Activated CD4-positive, alpha-beta T cell treated with anti-CD3 and anti-CD28 coated beads, Interleukin-2, Interleukin-6, amounts not matched to agents 100 ng/mL and 50 ng/mL, durations not matched to agents 16 hours and 8 hours (primary cell): ENCODE measurements at places on chromosomes 3 and 15.
A peak's percentile ranks its signal among the peaks of the same experiment; 100 is the strongest.

DNA sequence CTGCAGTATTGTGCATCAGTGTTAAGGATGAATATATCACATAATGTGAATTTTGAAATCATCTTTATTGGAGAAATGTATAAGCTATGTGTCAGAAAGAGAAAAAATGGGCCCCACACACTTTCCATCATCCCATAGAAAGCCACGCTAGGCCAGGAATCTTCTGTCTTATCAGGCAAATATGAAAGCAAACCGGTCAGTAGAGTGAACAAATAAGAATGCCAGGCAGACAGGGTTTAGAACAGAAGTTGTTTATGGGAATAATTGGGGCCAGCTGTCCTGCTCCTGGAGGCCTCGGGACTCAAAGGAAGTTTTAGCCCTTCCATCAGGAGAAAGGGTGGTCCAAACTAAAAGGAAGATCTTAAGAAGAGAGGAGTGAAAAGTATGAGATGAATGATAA is 39.5 kb downstream of the ZNF280D start:
- no peak for DNase-seq

DNA sequence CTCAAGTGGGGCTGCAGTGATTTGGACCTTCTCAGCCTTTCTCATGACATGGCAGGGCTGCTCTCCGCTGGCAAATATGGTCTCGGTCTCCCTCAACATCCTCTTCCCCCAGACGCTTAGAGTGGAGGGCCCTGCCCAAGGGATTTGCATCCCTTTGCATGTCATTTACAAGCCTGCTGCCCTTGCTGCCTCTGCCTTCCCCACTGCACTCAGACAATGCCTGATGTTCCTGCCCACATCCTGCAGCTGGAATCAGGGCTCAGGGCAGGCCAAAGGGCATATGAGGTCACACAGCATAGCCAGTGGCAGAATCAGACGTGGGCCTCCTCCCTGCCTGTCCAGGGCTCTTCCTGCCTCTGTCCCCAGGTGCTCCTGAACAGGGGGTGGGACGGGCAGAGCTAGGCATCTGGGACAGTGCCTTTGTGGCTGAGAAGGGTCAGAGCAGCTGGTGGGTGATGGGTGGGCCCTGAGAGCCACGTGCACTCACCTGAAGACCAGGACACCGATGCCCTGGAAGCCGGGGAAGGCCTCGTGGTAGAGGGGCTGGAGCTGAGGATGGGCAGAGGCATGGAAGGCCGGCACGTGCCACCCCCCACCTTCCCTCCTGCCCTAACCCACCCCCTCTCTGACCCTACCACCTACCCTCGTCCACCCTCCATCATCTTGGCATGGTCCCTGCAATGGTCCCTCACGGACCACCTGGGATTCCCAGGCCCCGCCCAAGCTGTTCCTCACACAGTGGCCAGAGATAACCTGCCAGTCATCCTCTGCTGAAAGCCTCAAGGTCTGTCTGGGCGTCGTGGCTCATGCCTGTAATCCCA is 27.4 kb upstream of the GOLGA6C start:
- no peak for DNase-seq

DNA sequence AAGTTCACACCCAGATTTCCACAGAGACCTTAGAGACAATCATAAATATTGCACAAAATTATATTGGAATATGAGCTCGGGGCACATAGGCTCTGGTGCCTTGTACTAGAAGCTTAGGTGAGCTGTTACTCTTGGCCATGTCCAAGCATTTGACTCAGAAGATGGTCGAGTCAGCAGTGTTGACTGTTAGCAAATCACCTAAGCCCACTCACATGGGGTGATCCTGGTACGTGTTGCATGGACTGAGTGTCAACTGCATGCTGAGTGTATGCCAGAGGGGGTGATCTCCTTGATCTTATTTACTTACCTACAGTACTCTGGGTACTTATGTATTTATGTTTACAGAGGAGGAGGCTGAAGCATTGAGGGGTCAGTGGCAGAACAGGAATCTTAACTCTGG is 14.0 kb downstream of the SMAD3 start:
- no peak for DNase-seq

DNA sequence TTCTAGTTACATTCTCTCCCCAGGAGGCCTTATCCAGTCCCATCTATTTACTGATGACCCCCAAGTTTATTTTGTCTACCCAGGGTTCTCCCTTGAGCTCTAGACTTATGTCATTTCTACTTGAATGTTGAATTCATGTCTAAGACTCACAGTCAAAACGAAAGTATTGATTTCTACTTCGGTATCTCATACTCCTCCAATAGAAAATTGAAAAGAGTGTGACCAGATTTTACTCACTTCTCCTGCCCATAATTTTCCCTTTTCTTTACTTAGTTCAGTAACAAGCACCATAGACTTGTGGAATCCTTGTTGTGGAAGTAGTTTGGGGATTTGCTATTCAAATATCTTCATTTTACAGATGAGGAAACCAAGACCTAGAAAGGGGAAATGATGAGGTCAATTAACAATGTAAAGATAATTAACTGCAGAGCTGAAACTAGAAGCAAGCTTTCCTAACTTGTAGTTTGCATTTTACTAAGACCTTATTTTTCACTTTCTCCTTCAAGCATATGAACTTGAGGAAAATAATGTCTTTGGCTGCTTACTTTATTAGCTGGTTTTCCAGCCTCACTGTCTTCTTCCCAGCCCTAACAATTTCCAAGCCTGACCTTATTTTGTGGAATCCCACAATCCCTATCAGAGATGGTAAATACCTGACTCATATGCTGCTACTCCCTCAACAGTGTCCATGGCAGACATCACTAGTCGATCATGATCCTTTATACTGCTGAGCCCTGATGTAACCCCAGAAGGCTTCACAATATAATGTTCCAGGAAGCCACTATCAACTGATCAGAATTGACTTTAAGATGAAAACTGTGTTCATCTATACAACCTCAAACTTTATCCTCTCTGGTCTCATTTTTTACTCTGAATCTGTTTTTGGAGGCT is 123.9 kb upstream of the AGBL1 start:
- DNase-seq = peak; percentile 19

- DNase-seq = no peak
Observed at GRCh38 chr3:170531054-170531453, 54.8 kb downstream of the SLC7A14 start.

GRCh38 chr3:39065197-39065596 is 13.4 kb downstream of the WDR48 start:
- DNase-seq = peak; percentile 53

DNA sequence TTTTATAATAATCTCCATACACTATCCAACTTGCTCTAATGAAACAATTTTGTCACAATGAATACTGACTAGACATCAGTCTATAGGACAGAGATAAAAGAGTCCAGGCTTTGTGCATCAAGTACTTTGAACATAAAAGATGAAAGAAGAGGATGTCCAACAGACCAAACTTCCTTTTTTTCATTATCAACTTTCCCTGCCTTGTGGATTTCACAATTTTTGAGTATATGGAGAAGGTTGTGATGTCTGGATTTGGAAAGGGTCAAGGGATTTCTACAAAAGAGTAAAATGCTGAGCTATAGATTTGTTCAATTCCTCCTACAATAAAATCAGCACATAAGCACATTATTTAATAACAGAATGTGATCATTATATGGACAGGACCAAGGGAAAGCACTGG is 25.7 kb downstream of the CD47 start:
- DNase-seq = no peak

- peak; percentile 67 for DNase-seq
Observed at GRCh38 chr3:32401556-32402081, 10.0 kb downstream of the CMTM7 start.

DNA sequence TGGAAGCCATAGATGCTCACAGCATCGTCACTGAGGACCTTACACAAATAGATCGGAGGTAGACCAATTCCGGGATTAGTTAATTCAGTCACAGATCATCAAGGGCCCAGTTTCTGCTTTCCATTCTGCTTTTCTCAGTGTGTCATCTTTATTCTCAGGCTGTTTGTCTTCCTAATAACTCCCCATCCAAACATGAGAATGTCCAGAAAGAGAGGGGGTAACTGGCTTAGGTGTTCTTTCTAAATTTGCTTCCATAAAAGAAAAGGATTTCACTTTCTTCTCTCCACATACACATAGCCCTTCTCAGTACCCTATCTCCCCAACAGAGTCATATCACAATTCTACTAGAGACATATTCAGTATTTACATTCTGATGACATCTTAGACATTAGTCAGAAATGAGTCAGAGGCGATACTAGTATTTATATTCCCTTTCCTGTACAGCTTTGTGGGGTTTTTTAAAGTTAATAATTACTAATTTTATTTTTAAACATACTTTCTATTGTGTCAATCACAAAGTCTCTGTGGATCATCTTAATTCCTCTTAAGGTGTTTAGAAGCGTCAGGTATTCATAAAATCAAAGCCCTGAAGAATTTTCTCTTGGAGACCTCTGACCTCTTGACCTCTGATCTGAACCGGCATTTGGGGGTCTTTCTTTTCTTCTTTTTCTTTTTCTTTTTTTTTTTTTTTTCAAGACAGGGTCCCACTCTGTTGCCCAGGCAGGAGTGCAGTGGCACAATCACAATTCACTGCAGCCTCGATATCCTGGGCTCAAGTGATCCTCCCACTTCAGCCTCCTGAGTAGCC is 24.3 kb upstream of the IL12A start:
- DNase-seq = peak; percentile 42

DNA sequence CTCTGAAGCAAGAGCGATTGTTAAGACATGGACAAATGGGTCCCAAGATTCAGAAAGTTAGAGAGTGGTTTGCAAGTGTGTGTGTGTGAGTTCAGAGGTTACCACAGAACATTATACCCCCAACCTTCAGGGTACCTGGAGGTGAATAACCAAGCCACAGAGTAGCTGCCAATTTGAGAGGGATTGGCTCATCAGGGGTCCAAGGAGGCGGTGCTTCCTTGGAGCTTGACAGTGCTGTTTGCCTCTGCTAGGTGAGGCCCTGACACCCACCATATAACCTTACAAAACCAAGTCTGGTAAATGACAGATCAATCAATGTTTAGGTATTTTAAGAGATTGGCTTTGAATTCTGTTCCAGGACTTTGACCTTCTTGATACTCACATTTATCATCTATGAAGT is 35.7 kb downstream of the LRTM1 start:
- DNase-seq = no peak

DNA sequence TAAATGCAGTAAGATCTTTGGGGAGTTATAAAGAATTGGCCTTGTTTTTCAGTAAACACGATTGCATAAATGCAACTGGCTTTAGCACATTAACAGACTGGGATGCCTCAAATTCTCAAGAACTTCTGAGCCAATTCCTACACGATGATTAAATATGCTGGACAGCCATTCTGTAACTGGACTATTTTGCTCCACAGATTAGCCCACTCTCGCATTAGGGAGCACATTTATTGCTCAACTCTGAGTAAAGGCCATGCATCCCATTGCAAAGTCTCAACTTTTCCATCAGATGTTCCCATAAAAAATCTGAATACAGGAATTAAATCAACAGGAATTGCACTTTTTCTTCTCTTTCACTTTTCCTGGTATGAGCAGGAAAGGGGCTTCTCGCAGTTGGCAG is 66.7 kb upstream of the PRICKLE2 start:
- no peak for DNase-seq

- no peak for DNase-seq
Observed at GRCh38 chr15:74380361-74381189, 13.1 kb upstream of the CYP11A1 start.

DNA sequence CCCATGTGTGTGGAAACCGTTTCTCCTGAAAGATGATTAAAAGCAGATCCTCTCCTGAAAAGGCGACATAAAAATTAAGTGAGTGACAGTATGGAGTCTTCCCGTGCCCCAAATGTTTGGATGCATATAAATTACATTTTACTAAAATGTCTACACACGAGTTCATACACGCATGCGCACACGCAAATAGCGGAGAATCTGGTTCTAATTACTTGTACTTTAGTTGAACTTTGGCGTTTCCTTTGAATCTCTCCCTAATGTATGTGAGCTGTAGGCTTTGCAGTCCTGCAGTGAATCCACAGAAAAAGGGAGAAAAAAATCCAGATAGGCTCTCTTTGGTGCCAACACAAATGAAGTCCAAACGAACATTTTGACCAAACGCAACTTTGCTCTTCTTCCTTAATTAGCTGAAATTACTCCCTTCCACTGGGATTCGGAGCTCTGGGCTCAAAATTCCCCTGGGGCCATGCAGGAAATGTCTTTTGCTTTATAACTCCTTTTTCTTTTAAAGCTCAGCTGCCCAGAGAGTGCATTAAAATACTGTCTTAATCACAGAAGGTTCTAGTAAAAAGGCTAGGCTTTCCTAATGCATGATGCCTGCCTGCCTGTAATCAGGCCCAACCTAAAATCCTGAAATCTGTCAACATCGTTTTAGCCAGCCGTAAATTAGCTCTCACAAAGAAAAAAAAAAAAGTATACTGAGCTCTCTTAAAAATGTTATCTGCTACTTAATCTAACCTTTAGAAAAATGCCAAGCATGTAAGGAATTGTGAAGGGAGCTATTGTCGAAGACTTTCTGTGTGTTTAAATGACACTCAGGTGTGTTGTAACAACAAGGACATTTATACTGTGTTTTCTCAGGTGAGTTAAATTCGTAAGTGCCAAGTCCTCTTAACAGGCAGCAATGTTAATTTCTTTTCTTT is 26.2 kb downstream of the RARB start:
- DNase-seq = no peak

DNA sequence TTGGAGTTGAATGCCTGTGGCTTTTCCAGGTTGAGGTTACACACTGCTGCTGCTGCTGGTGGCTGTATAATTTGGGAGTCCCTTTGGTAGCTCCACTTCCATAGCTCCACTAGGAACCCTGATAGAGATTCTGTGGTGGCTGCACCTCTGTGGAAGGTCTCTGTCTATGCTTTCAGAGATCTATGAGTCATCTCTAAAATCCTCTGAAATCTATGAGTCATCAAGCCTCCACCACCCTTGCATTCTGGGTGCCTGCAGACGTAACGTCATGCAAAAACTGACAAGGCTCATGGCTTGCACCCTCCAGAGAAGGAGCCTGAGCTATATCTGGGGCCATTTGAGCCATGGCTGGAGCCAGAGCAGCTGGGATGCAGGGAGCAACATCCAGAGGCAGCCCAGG is 1037.0 kb upstream of the CFAP20DC start:
- peak; percentile 84 for DNase-seq

DNA sequence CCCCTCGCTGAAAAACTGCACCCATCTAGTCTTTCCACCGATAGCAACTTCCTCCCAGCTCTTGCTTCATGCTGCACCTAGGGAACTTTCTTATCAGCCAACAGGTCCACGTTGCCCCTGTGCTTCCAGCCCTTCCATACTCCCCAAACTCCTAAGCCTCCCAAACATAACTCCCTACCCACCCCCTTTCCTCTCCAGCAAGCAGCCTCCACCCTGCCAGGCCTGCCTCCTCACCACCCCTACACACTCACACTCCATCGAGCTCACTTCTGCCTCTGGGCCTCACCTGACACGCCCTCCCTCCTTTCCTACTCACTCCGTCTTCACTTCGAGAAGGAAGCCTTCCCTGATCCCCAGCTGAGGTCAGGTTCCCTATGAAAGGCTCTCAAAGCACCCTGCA is 8.1 kb downstream of the INSYN1 start:
- DNase-seq = no peak
